Activated T-cell treated with anti-CD3 and anti-CD28 coated beads, Interleukin-2, amount 50 U/mL, for 48 hours (primary cell): ENCODE measurements at places on chromosomes 3 and 15.

DNA sequence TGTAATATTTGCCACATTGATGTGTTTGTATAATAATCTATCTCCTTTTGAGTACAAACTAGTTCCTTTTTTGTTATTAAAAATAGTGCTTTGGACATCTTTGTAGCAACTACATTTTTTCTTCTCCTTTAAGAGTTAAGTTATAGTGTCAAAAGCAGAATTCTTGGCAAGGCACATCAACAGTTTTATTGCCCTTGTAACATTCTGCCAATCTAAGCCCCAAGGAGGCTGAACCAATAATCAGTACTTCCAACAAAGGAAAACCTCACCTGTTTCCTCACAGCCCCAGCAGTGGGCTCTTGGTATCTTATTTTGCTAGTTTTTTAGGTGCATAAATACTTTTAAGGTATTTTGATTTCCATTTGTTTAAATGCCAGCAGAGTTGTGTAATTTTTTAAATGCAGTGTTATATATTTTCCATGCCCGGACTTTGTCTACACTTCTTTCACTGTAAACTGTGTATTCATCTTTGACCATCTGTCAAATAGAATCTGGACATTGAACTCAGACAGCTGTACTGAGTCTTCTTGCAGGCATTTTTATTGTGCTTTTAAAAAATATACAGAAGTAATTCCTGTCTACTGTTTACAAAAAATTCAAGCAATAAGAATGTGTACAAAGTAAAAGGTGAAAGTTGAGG is 101.0 kb downstream of the MYLK start:
- no peak for DNase-seq

DNA sequence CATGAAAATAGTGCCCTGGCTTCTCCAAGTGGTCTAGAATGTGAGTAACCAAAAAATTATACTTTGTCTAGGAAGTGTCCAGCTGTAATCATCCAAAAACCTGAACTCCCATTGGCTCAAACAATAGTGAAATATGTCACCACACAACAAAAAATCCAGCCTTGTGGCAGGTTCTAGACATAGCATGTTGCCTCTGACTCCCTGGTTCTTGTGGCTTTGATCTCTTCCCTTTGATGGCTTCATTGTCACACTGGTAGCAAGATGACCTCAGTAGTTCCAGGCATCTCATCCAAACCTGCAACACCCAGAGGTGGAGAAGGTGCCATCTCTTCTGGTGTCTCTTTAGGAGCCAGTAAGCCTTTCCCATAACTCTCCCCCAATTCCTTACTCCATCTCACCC is 74.7 kb downstream of the CMSS1 start:
- DNase-seq = no peak

- DNase-seq = no peak
Measured at GRCh38 chr15:99062226-99062625, 42.7 kb upstream of the SYNM start.

DNA sequence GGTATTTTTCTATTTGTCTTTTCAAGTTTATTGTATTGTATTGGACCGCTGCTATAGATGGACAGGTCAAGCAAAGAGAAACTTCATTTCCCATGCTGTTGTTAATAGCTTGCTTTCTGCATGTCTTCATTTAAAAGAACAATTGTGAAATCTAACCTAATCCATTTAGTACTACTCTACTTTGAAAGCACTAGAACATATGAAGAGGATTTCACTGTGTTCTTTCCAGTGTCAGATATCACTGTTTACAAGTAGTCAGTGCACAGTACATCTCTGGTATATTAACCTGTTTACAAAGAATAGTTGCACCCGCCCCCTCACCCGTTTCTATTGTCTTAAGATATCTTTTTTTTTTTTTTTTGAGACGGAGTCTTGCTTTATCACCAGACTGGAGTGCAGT is 21.8 kb upstream of the EDEM1 start:
- no peak for DNase-seq
